Esophagus mucosa (tissue), 1 donor: ENCODE measurements at places on chromosomes 5 and 9. TPM values are rescaled to one million over a fixed set of nuclear protein-coding genes. Genes with fewer than 3 reads are reported as not detected.

PRPF4 gene
- 15.6 TPM for total RNA-seq

TDRD7 gene
- total RNA-seq, result 9.8 TPM

SLIT3 gene
- total RNA-seq, result 3.5 TPM

KIF20A gene
- total RNA-seq, result 21.2 TPM

C9orf43 gene
- total RNA-seq, result 0.36 TPM

CBY3 gene
- total RNA-seq, result not detected

FGF10 gene
- 0.20 TPM for total RNA-seq

TMC1 gene
- 3.3 TPM for total RNA-seq

CTXN3 gene
- total RNA-seq, result 0.24 TPM

IL7R gene
- total RNA-seq, result 1.7 TPM

LCN1 gene
- not detected for total RNA-seq

PCDHGC3 gene
- total RNA-seq, result 38.8 TPM

CDC20B gene
- not detected for total RNA-seq

PLAC8L1 gene
- 0.52 TPM for total RNA-seq

ZNF366 gene
- total RNA-seq, result 1.1 TPM

CAVIN4 gene
- total RNA-seq, result 0.08 TPM

RETREG1 gene
- total RNA-seq, result 1.5 TPM

LCN15 gene
- total RNA-seq, result not detected
